ENCODE measurements at places on chromosomes 4 and X. TPM values are rescaled to one million over a fixed set of nuclear protein-coding genes. Genes with fewer than 3 reads are reported as not detected.

DNA sequence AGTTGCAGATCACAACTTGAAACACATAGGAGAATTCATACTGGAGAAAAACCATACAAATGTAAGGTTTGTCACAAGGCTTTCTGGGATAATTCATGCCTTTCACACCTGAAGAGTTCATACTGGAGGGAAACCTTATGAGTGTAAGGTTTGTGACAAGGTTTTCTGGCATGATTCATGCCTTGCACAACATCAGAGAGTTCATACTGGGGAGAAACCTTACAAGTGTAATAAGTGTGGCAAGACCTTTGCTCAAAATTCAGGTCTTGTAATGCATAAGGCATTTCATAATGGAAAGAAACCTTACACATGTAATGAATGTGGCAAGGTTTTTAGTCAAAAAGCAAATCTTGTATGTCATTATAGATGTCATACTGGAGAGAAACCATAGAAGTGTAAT is 58.8 kb upstream of the ENPEP start:
- H3K4me3 ChIP-seq: no peak overlapping the region
- H3K27ac ChIP-seq: no peak overlapping the region
- DNase-seq: no peak
- no peaks in the 10 kb centered on the region for H3K36me3 ChIP-seq

COMMD8 gene
- 18.4 TPM for total RNA-seq

RHOXF1 gene
- total RNA-seq: not detected

GRCh38 chr4:116486401-116486800 is 599.0 kb downstream of the TRAM1L1 start:
- H3K36me3 ChIP-seq: no peaks in the 10 kb centered on the region
- no peak overlapping the region for H3K27ac ChIP-seq
- H3K27me3 ChIP-seq: no peaks in the 10 kb centered on the region
- DNase-seq: no peak
- no peak overlapping the region for H3K4me3 ChIP-seq
- H3K4me1 ChIP-seq: no peaks in the 10 kb centered on the region

TCEAL7 gene
- 12.2 TPM for total RNA-seq

GRCh38 chrX:47581731-47582647 is at the start of gene TIMP1:
TSS of gene TIMP1 (plus strand) at chrX:47582436. CDS start at chrX:47583416, 980 bp downstream.
- H3K4me1 ChIP-seq: peaks cover 2% of the 10 kb centered on the region
- peaks cover 3% of the 10 kb centered on the region for H3K36me3 ChIP-seq
- no peaks in the 10 kb centered on the region for H3K27me3 ChIP-seq
- peak within 1 kb of the TSS; percentile 76 for H3K4me3 ChIP-seq
- DNase-seq: peak; percentile 87
- peak within 1 kb of the TSS; percentile 85 for H3K27ac ChIP-seq

BEND4 gene
- total RNA-seq: 0.28 TPM

NPY1R gene
- 35.4 TPM for total RNA-seq

DNA sequence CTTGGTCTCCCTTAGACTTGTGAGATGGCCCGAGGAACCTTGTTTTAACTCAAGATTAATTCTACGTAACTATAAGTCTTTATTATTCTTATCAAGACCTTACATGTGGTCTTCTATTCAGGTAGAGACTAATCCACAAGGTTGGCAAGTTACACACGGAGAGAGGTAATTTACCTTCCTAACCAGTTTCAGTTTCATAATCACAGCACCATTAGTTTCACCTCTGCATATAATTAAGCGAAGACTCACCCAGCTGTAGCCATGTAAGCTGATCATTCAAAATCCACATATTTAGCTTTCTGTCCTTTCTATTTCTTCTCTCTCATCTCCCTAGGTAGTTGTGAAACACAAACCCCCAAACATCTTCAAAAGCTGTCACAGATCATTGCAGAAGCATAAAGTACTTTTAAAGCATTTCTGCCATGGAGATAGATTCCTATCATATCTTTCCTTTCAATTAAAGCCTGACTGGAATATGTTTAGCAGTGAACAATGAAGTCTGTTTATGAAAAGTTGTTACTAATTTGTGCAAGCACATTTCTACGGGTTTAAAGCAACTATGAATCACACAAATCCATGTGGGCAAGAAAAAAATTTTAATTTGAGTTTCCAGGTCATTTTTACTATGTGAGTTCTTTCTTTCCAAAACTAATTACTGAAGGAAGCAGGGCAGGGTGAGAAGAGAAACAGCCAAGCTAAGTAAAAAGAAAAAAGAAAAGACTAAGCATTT is 78.5 kb downstream of the BTC start:
- no peak overlapping the region for H3K4me3 ChIP-seq
- DNase-seq: no peak
- H3K27me3 ChIP-seq: no peaks in the 10 kb centered on the region
- H3K4me1 ChIP-seq: peaks cover 8% of the 10 kb centered on the region
- no peak overlapping the region for H3K27ac ChIP-seq
- no peaks in the 10 kb centered on the region for H3K36me3 ChIP-seq

H2BW2 gene
- total RNA-seq: not detected

UGT2B17 gene
- total RNA-seq: not detected

GRCh38 chrX:13397878-13398818 is 78.3 kb upstream of the ATXN3L start:
- no peaks in the 10 kb centered on the region for H3K27me3 ChIP-seq
- H3K4me1 ChIP-seq: peaks cover 16% of the 10 kb centered on the region
- peak; percentile 33 for DNase-seq
- H3K27ac ChIP-seq: peak overlapping the region; percentile 76

GRCh38 chrX:19563327-19563726 is 48.0 kb upstream of the MAP3K15 start:
- H3K4me3 ChIP-seq: no peak overlapping the region
- H3K36me3 ChIP-seq: no peaks in the 10 kb centered on the region
- H3K27me3 ChIP-seq: no peaks in the 10 kb centered on the region
- DNase-seq: no peak

RS1 gene
- total RNA-seq: not detected

GRID2 gene
- total RNA-seq: not detected
